Pericardium fibroblast (primary cell): ENCODE measurements at places on chromosomes 6 and 20. TPM values are rescaled to one million over a fixed set of nuclear protein-coding genes. Genes with fewer than 3 reads are reported as not detected.

The KCNK5 gene
- total RNA-seq = not detected in 2 replicates

The FILIP1 gene
- 0.43 and 2.0 TPM in 2 replicates for total RNA-seq

The CBFA2T2 gene
- total RNA-seq = 4.8 and 6.3 TPM in 2 replicates

The PPP2R5D gene
- 40.0 and 50.5 TPM in 2 replicates for total RNA-seq

The SEL1L2 gene
- not detected in 2 replicates for total RNA-seq

The HLA-F gene
- 0.26 and 1.4 TPM in 2 replicates for total RNA-seq
